ENCODE measurements at places on chromosomes 6 and 20.

GRCh38 chr20:7355051-7355450, 585.2 kb downstream of the HAO1 start:
- DNase-seq = no peak

- peak; percentile 71 for DNase-seq
These were observed 708.4 kb upstream of the CITED2 start for GRCh38 chr6:140082867-140083297.

DNA sequence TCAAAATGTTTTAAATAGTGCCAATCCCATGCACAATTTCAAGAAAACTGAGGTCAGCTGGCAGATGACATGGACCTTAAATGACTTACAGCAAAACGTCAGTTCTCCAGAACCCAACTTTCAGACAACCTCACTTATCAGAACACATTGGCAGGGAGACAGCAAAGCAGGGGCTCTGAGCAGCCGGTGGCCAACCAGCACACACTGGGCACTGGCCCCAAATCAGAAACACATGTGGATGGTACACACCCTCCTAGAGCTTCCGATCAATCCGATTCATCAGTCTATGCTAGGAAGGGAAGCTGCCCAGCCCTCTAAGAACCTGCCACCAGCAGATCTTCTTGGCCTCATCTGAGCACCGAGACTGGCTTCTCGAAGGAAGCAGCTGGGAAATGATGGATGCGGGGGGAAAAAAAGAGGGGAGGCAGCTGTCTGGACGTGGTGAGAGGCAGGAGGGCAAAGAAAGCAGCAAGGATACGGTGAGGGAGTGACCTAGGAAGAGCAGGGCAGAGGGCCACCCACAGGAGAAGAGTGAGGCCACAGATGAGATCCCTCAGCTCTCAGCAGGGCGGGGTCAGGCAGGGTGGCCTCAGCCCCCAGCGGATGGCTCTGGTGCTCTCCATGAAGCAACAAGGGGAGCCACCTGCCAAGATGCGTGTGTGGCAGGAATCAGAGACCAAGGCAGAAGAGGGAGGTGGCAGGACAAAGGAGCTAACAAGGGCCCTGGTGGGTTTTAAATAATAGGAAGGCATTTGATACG, 32.9 kb downstream of the TAF4 start:
- peak; percentile 55 for DNase-seq

DNA sequence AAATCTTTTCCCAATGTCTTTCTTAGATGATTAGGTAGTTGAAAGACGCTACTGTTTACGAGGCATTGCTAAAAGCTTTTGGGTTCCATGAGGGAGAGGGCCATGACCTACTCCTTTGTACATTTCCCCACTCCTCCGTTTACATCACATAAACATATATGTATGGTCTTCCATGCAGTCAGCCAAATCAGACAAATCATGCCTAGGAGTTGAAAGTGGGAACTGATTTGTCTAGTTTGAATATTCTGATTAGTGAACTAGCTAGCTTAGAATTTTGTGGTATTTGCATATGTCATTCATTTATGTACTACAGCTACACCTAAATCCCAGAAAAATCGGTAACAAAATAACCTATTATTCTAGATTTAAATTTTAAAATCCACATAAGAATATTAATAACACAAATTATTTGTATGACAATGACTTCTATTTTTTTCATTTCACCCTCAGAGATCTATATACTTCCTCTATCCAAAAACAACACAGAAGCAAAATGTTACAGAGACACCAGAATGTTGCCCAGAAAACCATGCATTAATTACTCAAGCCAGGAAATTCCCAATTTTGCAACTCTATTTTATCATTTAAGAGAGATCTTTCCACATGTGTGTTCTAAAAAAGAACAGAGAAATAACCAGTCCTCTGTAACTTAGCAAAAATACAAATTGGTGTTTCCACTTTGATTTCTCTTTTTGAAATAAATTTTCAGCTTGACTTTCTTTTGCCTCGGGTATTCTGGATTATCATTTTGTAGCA, 231.9 kb downstream of the LAMA2 start:
- no peak for DNase-seq

DNA sequence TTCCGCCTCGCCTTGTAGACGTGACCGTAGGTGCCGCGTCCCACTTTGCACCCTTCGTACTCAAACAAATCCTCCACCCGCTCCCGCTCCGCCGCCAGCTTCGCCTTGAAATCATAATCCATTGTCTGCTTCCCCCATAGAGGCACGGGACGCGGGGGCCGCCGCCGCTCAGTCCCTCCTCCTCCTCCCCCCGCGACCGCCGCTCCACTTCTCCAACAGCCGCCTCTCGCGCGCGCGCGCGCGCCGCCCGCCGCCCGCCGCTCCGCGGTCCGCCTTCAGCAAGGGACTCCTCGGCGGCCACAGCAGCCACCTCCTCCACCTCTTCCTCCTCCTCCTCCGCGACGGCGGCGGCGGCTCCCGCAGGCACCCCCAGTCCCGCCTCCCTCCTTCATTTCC, 256 bp downstream of the CDK19 start:
- no peak for DNase-seq

DNA sequence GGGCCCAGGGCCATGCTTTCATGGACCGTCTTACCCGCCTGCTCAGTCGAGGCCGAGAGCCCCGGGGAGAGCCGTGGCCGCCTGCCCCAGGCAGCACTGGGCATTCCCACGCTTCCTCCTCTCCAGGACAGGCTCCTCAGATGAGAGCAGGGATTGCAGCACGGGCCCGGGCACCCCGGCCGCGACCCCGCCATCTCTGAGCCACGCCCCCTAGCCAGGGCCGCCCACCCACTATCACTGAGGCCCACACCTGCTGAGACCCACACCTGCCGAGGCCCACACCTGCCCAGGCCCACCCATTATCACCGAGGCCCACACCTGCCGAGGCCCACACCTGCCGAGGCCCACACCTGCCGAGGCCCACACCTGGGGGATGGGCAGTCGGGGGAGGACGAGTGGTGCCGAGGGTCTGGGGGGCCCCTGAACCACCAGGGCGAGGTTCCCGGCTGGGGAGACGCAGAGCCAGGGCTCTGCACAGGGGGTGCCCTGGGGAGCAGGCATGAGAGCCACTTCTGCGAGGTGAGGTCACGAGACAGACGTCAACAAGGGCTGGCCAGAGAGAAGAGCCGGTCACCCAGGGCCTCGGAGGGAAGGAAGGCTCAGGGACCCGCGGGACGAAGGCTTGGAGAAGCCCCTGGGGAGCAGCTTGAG, 235.6 kb downstream of the ERMARD start:
- DNase-seq = no peak

- peak; percentile 86 for DNase-seq
These were observed 627.5 kb downstream of the COL12A1 start for GRCh38 chr6:74578339-74578738.

GRCh38 chr6:108888745-108889144, 40.5 kb downstream of the ARMC2 start:
- DNase-seq = no peak

GRCh38 chr6:71766146-71766760, 120.1 kb upstream of the RIMS1 start:
- DNase-seq = peak; percentile 1

Measured in GM23248 (cell line).